Activated T-cell treated with anti-CD3 and anti-CD28 coated beads for 48 hours (primary cell): ENCODE measurements at places on chromosomes 4 and X.
A peak's percentile ranks its signal among the peaks of the same experiment; 100 is the strongest.

GRCh38 chr4:115687052-115687755, 573.8 kb upstream of the NDST4 start:
- DNase-seq = no peak

DNA sequence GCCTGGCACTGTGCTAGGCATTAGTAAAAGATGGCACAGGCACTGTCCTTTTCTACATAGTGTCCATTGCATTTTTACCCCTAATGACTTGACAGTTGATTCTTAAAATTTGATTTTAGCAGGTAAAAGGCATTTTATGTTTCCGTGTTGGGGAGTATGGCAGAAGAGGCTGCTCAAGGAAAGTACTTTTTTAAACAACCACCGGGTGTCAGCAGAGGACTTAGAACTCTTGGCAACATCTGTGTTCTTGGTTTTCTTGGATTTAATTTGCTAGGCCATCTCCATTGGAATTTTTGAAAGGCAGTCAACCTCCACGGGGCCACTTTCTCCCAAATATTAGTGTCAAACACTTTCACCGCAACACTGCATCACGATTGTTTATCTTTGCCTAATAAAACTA, 102.9 kb downstream of the TSPAN7 start:
- DNase-seq = no peak

DNA sequence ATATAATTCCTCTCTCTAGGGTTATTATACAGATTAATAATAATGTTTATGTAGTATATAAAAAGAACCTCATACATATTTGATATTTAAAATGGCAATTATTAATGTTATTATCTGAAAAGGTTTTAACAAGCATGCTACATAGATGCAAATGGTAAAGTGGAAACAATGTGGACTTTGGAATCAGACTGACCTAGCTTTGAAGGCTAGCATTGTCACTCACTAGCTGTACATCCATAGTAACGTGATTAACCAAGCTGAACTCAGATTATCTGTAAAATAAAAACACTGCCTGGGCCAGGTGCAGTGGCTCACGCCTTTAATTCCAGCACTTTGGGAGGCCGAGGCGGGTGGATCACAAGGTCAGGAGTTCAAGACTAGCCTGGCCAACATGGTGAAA, 233.7 kb upstream of the SPRY1 start:
- DNase-seq = no peak

GRCh38 chr4:1251773-1252066, 2.8 kb upstream of the CTBP1 start:
- DNase-seq = no peak

GRCh38 chr4:51931461-51931860, 88.5 kb downstream of the DCUN1D4 start:
- DNase-seq = no peak

DNA sequence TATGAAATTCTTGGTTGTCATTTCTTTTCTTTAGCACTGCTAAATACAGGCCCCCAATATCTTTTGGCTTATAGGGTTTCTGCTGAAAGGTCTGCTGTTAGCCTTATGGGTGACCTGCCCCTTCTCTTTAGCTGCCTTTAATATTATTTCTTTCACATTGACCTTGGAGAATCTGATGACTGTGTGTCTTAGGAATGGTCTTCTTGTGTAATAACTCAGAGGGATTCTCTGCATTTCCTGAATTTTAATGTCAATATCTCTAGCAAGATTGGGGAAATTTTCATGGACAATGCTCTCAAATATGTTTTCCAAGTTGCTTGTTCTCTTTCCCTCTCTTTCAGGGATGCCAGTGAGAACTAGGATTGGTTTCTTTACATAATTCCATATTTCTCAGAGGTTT, 292.4 kb downstream of the SLC7A11 start:
- no peak for DNase-seq

- peak; percentile 21 for DNase-seq
Observed at GRCh38 chr4:121307445-121308327, 73.1 kb downstream of the QRFPR start.

DNA sequence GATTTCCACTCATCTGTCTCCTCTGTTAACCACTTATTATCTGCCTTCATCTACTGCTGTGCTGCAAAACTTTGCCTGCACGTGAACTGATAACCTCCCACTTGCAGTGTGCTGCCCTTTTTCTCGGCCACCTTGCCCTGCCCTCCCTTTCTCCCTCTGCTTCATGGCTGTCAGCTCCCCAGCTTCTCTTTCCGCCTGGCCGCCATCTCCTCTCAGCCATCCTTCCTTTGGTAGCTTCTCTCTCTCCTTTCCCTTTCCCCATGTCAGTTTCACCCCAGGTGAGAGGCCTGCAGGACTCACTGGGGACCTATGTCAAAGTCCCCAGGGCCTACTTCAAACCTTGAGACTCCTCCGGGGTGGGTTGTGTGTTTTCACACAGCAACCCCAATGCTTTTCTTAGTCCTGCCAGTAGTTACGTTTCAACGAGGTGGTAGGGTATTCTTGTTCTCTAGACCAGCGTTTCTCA, 6.6 kb downstream of the MSL3 start:
- DNase-seq = no peak

DNA sequence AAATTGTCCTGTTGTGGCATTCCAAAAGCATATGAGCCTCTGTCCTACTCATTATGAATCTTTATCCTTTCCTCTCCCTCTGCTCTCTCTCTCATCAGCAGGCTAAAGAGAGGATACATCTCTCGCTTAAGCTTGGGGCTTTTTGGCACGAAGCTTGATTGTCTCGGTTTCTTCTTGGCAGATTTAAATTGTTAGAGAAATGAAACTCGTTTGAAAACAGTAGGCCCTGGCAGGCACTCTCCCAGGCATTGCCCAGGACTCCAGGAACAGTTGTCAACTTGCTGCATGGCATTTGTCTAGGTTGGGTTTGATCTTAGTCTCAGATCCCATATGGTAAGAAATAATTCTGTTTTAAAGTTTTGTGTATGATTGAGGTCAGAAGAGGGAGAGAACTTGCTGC, 35.5 kb downstream of the NAA11 start:
- no peak for DNase-seq

DNA sequence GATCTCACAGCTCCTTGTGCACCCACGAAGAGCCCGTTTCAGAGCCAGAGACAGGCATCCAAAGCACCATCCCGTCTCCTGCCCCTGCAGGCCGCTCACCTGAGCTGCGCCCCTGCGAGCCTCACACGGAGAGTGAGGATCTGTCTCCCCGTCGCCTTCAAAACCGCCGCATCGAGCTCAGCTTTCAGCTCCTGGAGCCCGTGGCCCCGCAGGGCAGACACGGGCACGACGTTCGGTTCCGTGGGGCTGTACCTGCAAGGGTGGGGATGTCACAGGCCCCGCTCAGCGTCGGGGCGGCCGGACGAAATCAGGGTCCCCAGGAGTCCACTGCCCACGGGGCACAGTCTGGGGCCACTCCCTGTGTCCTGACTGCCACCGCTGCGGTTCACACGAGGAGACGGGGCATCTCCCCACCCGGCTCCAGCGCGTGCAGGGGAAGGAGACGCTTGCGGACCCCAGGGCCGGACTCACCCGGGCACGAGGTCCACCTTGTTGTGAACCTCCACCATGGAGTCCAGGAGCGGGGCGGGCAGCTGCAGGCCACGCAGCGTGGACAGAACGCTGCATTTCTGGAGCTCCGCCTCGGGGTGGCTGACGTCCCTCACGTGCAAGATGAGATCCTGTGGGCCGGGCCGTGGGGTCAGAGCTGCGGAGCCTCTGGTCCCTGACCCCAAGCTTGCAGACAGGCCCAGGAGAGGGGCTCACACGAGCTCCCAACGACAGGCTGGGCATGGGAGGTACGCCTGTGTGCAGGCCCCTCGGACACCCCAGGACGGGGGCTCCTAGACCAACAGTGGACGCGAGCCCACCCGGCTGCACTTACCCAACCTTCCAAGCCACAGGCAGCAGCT, 11.1 kb downstream of the GTPBP6 start:
- no peak for DNase-seq

- no peak for DNase-seq
Observed at GRCh38 chrX:132491191-132491590, 2.4 kb upstream of the MBNL3 start.

DNA sequence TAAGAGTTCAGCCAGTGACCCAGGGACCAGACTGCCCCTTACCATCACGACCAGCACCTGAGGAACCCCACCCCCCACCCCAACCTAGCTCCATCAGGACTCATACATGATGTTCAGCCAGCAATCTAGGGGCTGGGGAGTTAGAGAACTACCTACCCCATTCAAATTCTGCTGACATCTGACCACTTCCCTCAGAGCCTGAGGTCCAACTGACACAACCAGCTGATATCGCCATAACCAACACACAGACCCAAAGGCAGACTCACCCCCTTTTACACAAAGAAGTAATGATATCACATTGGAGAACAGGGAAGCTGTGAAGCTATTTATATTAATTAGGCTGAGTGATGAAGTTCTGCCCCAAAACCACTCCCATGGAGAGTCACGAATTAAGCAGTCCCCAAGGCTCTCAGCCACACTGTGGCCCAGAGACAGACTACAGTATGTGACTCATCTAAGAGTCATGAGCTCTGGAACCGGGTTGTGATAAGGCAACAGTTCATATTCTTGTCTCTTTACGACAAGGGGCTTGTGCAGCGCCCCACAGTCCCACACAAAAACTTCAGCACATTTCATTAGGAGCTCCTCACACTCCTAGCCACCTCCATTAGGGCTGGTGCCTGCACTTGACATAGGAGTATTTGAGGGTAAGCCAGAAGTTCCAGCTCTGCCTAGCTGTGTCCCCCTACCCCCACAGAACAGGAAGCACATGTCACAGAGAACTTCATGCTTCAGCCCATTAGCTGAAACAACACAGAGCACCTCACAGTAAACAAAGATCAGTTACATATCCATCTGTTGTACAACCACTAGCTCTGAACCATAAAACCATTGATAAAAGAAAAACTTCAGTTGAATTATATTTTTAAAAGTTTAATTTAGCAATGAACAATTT, 184.7 kb upstream of the ZCCHC13 start:
- DNase-seq = no peak

- DNase-seq = no peak
Observed at GRCh38 chr4:3807822-3808496, 41.8 kb downstream of the ADRA2C start.

- peak; percentile 64 for DNase-seq
Observed at GRCh38 chrX:48938721-48939425, 18.5 kb downstream of the OTUD5 start.

- DNase-seq = no peak
Observed at GRCh38 chrX:135416546-135416945, 5.2 kb upstream of the SMIM10L2A start.

GRCh38 chrX:65407157-65407626, 127.4 kb downstream of the LAS1L start:
- DNase-seq = peak; percentile 10

GRCh38 chr4:136741468-136741867, 790.8 kb downstream of the PCDH18 start:
- no peak for DNase-seq

GRCh38 chr4:85644061-85644460, 169.1 kb downstream of the ARHGAP24 start:
- DNase-seq = no peak

- no peak for DNase-seq
Observed at GRCh38 chrX:111244235-111244750, 26.0 kb downstream of the CAPN6 start.

DNA sequence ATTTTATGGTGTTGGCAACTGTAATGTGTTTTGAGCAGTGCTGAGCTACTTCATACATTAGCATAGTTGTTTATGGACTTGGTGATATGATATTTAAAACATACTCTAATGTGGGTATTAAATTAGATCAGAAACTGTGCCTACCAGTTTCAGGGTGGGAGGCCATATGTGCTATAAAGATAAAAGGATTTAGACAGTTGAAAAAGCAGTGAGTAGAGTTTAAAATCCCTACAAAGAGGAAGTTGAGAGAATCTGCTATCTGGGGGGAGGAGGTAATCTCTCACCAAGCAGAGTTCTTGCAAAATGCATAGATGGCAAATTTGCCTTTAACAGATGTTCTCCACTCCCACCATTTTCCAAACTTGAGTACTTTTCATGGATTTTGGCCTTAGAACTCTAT, 154.5 kb downstream of the SPOCK3 start:
- no peak for DNase-seq

- DNase-seq = no peak
Observed at GRCh38 chr4:160247091-160247656, 1144.3 kb downstream of the RAPGEF2 start.

DNA sequence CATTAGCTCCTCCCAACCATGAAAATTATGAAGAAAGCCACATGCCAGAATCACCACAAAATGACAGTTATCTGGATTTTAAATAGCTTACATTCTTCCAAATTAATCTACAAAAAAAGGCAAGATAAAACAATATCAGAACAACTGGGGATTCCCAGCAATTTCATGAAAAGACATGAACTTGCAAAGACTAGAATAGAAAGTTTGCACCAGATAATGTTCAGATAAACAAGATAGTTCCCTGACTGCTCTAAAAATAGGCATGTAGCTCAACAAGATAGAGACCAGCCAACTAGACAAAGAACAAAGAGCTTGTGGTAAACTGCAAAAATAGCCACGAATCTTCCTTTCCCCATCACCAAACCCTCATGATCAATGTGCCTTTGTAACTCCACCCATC, 30.3 kb upstream of the DDX53 start:
- no peak for DNase-seq

DNA sequence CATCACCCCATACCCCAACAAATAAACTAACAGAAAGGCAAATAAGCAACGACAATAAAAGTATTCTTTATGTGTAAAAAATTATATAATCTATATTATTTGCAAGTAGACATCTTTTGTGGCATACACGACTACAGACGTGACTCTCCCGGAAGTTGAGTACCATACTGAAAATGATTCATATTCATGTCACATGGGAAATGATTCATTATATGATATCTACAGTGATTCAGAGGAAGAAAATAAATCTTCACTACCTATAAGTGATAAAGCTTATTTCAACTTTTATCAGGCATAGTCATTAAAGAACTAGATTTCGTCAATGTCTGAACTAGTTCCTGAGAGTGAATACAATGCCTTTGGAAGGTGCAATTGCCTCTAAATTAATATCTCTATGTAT, 4.6 kb upstream of the ANTXR2 start:
- no peak for DNase-seq

GRCh38 chr4:108943976-108944591, 181.2 kb upstream of the ETNPPL start:
- no peak for DNase-seq

- DNase-seq = no peak
Observed at GRCh38 chr4:7206911-7207567, 14.7 kb downstream of the SORCS2 start.

DNA sequence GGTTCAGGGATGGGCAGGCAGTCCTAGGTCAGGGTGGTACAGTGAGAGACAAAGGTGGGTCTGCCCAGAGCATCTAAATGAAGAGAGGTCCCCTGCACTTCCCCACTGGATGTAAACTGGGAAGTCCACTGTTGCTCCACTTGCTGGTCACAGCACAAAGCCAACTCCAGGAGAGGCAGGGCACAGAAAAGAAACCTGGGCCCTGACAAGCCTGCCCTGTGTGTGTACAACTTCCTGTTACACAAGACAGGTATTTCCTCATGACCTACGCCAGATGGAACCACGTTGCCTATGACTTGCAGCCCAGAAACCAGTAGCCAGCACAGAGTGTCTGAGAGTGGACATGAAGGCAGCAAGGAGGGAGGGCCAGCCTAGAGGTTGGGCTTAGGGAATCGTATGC, 161.8 kb downstream of the SH3KBP1 start:
- DNase-seq = no peak

- no peak for DNase-seq
Observed at GRCh38 chrX:150616179-150616862, 47.9 kb downstream of the MTM1 start.
